ENCODE measurements at places on chromosomes 3 and 15. TPM values are rescaled to one million over a fixed set of nuclear protein-coding genes. Genes with fewer than 3 reads are reported as not detected.

DNA sequence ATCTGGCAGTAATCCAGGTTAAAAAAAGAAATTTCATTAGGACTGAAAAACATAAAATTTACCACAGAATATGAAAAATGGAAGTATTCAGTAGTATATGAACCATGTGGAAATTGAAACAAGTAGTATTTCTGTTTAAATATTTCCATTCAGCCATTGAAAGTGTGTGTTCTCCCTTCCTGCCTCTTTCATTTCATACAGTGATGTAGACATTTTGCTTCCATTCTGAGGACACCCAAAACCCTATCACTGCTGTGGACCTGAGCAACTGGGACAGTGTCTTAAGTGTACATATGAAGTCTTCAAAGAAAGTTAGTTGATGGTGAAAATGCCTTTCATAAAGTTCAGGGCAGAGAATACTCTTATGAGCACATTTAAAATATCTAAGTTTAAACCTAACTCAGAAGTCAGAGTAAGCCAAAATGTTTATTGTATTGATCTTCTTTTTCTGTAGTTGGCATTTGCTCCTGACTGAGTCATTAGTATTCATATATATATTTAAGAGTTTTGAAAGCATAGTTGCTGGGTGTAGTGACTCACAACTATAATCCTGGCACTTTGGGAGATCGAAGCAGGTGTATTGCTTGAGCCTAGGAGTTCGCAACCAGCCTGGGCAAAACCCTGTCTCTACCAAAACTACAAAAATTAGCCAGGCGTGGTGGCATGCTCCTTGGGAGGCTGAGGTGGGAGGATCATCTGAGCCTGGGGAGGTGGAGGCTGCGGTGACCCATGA lies 198.8 kb downstream of the KLHL25 start:
- DNase-seq, result no peak

BNIP2 gene
- 270 TPM for total RNA-seq

- no peak for DNase-seq
Measured at GRCh38 chr3:138066972-138067371, 48.4 kb downstream of the DZIP1L start.

DNA sequence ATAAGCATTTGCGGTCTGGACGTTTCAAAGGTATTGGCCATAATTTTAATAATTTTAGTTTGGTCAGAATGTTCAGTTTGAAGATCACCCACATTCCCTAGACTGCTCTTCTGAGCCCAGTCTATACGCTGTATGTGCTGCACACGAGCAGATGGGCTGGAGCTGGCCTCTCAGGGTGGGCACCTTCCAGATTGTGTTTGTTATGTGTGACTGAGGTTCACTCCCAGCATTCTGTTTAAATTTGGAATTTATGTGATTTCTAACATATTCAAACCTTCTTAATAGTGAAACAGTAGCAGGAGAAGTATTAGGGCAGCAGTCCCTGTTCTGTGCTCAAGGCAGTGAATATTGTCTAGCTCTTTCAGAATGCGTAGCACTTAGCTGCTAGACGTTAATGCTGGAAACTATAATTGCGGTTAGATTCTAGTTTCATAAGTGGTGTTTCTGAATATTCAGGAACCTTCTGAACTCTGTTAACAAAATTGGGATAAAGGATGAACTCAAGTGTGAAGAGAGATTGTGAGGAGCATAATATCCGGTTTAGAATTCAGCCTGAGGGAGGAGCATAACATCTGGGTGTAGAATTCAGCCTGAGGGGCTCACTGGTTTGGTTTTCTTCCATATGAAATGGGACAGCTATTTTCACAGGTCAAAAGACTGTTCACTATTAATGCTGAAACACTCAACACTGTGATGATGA lies 68.6 kb upstream of the RPL35A start:
- DNase-seq, result no peak

PRRT3 gene
- 2.3 TPM for total RNA-seq

GRCh38 chr15:74315626-74316025 lies 51.8 kb downstream of the CYP11A1 start:
- DNase-seq, result no peak

TPRG1 gene
- 4.3 TPM for total RNA-seq

ANKRD63 gene
- not detected for total RNA-seq
